ENCODE measurements at places on chromosomes 6 and 20.

GRCh38 chr6:111711476-111711875, 105.8 kb upstream of the TRAF3IP2 start:
- DNase-seq, result no peak

GRCh38 chr6:105886066-105886813, 199.9 kb upstream of the PRDM1 start:
- no peak for DNase-seq

GRCh38 chr6:26351544-26351953, 13.4 kb upstream of the BTN3A2 start:
- no peak for DNase-seq

DNA sequence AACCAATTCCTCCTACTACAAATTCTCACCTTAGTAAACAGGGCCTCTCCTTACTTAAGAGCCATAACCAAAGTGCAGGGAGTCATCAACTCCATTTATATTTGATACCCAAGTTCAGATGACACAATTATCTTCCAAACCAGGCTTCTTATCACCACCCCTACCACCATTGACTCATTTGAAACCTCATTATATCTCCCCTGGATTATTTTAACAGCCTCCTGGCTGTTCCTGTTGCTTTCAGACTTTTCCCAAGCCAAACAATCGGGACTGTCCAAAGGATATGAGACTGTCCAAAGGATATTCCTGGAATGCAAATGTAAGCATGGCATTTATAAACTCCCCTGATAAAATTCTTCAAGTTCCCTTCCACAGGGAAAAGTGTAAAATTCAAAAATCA, 394.3 kb downstream of the MAFB start:
- DNase-seq, result no peak
